ENCODE measurements at places on chromosomes 3 and 15. TPM values are rescaled to one million over a fixed set of nuclear protein-coding genes. Genes with fewer than 3 reads are reported as not detected.

GRCh38 chr3:156594219-156594683 lies 39.3 kb upstream of the SSR3 start:
- no peak for DNase-seq

DNA sequence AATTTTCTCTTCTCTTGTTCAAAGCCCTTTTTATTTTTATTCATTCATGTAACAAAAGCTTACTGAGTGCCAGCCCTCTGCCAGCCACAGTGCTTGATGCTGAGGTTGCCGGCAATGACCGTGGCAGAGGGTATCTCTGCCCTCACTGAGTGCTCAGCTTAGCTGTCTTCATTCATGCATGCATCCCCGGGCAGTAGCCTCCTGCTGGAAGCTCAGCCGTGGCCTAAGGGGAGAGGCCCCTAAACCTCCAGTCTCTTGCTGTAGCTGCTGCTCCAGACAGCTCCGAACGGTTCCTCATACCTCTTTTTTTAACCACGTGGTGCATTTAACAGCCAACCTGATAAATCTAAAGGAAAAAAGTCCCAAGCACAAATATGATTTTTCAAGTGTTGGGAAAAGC lies 34.6 kb upstream of the CCDC66 start:
- DNase-seq: no peak

- DNase-seq: no peak
These were observed 97.7 kb downstream of the DPH6 start for GRCh38 chr15:35448294-35448693.

DNA sequence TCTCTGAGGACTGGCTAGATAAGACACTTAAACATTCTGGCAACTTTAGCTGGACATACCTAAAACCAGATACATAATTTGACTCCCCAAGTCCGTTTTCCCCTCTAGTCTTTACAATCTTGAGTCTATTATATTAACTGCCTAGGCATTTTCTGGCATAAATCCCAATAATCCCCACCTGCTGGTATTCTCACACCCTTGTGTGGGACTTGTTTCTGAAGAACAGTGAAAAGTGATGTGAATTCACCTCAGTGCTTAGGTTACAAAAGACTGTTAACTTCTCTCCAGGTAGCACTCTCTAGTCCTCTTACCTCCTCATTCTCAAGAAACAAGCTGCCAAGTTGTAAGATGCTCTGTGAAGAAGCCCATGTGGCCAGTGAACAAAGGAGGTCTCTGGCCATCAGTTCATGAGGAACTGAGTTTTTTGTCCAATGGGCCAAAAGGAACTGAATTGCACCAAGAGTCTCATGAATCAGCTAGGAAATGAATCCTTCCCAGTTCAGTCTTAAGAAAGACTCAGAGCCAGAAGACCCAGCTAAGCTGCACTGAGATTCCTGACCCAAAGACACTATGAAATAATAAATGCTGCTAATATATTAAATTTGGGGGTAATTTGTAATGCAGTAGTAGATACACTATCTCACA lies 4.1 kb downstream of the OSBPL11 start:
- no peak for DNase-seq

SIDT1 gene
- 0.11 TPM for total RNA-seq

SUCNR1 gene
- not detected for total RNA-seq

Measured in Daoy (cell line).